ENCODE measurements at places on chromosomes 5 and 9.
A peak's percentile ranks its signal among the peaks of the same experiment; 100 is the strongest.

- DNase-seq: no peak
These were observed 346.0 kb downstream of the KDM4C start for GRCh38 chr9:7103771-7104170.

GRCh38 chr9:16247188-16247875 lies 623.1 kb downstream of the BNC2 start:
- no peak for DNase-seq

GRCh38 chr5:67003935-67004729 lies 192.5 kb downstream of the CD180 start:
- DNase-seq: peak; percentile 96

GRCh38 chr5:169494383-169494935 lies 89.1 kb upstream of the SPDL1 start:
- DNase-seq: no peak

GRCh38 chr5:96023518-96023917 lies 61.9 kb upstream of the ELL2 start:
- DNase-seq: no peak

DNA sequence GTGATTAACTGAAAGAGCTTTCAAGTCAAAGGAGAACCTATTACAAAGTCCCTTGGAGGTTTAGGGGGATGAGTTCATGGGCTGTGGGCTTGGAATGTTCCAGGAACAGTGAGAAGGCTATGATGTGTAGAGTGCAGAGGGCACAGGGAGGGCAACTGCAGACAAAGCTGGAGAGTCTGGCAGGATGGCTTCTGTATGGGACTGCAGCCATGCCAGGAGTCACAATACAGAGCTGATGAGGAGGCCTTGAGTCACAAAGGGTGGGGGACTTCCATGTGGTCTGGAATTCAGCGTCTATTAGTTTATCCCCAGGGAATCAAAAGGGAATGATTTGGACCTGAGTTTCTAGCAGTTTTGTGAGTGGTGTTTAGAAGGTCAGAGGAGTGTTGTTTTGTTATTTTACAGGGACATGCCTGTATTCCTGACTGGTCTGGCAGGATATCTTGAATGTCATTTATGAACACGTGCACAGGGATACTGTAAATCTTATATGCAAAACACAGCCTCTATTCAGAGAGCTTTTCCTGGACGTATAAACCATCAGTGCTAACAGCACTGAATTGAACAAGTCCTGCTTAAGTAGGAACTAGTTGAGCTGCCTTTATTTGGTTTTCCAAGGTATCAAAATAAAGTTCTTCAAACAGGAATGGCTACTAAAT lies 14.3 kb upstream of the TEK start:
- DNase-seq: no peak

- no peak for DNase-seq
These were observed 25.7 kb upstream of the KCNV2 start for GRCh38 chr9:2691626-2692025.

DNA sequence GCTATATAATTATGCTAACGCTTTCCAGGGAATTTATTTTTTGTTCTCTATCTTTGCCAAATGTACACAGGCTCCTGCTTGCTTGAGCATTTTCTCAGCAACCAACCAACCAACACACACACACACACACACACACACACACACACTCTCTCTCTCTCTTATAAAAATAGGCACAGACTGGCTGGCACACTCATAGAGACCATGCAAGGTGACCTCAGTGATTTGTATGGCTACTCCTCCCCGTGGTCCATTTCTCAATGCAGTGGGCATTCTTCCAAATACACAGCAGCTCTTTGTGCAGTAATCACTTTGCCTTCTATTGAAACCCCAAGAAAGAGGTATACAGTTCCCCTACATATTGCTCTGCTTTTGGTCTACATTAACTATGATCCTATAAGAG lies 416.0 kb downstream of the MAN2A1 start:
- no peak for DNase-seq

GRCh38 chr5:54743581-54743980 lies 226.0 kb downstream of the SNX18 start:
- DNase-seq: no peak

- no peak for DNase-seq
These were observed 2.7 kb downstream of the NRG2 start for GRCh38 chr5:140040358-140040757.

GRCh38 chr9:87880683-87881082 lies 2.0 kb upstream of the SPATA31E1 start:
- DNase-seq: peak; percentile 25

GRCh38 chr5:169103586-169104181 lies 197.3 kb downstream of the SLIT3 start:
- DNase-seq: no peak

DNA sequence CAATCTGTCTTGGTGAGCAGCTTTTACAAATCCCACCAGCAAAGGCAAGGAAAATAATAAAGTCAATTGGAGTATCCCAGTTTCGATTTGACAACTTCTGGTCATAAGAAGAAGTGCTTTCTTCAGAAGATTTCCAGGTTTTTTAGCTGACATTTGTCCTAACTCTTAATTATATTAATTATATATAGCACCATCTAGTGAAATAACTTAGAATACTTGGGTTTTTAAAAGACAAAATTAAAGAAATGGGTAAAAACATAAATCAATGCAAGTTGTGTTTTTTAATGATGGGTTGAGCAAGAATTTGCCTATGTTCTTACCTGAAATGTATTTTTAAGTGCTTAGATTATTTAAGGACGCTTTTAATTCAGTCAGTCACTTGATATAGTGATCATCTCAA lies 421.8 kb downstream of the ACTL7B start:
- no peak for DNase-seq

DNA sequence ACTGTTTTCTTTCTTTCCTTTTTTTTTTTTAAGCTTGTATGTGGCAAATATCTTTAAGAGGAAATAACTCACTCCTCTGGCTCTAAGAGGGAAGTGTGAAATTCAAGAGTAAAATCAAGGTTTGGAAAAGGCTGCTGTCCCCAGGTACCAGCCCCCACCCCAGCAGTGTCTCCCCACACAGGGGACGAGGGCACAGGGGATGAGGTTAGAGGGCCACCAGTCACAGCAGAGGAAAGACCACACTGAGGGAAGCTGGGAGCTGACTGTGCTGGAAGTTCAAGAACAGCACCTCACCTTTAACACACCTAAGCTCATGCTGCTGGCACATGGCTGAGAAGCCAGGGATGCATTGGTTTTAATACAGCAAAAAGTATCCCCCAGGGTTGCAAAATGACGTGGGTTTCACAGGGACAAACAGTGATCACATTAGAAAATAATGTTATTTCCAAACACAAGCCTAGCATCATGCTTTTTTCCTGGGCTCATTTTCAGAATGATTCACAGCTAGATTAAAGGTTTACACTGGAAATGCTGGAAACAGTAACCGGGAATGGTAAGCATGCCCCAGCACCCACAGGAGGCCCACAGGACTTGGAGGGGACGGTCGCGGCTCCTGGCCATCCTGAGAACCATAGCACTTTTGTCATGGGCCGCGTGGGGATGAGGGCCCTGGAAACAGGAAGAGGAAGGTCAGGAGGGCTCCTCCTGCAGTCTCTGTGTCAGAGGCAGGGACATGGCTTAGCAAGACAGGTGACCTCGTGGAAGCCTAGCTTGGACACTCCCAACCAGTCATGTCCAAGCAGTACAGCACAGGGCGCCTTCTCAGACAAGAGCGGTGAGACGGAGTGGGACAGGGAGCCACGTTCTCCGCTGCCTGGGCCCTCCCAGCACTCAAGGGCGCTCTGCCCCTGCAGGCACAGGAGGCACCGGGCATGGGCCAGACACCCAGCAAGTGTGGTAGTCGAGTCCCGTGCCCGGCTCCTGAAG lies 6.9 kb downstream of the LPCAT1 start:
- no peak for DNase-seq

GRCh38 chr5:103264508-103264907 lies 5.9 kb downstream of the MACIR start:
- no peak for DNase-seq

DNA sequence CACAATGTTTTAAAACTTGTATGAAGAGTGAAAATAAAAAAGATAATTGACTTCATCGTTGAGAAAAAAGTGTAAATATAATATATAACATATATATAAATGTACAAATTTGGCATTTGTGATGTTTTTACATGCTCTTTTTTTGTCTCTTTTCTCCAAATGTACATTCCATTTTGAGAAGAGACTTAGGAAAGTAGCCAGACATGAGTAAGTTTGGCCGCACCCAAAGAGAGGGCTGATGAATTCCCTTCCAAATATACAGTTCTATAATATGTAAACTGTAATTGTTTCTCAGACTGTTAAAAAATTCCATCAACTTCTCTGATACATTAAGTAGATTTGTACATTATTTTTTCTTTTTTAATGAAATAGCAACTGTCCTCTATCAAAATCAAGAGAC lies 193.2 kb upstream of the MAP3K1 start:
- no peak for DNase-seq

GRCh38 chr9:93546356-93546755 lies 30.0 kb upstream of the PHF2 start:
- no peak for DNase-seq

DNA sequence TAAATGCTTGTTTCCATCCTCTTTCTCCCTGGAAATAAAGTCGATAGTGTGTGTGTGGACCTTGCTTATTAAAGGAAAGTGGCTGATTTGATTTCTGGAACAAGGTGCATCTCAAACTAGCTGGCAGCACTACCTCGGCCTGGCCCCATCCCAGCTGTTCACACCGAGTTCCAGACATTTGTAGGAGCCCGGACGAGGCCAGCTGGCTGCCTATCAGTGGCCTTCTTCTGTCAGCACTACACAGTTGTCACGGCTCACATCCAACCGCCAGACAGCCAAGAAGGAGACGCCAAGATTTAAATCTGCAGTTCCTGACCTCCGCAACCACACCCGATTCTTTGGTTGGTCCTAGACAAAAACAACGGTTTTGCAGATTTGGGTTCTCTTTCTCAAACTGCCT lies 63.6 kb downstream of the PALM2AKAP2 start:
- no peak for DNase-seq

- no peak for DNase-seq
These were observed 301.1 kb downstream of the EFNA5 start for GRCh38 chr5:107369622-107370021.

DNA sequence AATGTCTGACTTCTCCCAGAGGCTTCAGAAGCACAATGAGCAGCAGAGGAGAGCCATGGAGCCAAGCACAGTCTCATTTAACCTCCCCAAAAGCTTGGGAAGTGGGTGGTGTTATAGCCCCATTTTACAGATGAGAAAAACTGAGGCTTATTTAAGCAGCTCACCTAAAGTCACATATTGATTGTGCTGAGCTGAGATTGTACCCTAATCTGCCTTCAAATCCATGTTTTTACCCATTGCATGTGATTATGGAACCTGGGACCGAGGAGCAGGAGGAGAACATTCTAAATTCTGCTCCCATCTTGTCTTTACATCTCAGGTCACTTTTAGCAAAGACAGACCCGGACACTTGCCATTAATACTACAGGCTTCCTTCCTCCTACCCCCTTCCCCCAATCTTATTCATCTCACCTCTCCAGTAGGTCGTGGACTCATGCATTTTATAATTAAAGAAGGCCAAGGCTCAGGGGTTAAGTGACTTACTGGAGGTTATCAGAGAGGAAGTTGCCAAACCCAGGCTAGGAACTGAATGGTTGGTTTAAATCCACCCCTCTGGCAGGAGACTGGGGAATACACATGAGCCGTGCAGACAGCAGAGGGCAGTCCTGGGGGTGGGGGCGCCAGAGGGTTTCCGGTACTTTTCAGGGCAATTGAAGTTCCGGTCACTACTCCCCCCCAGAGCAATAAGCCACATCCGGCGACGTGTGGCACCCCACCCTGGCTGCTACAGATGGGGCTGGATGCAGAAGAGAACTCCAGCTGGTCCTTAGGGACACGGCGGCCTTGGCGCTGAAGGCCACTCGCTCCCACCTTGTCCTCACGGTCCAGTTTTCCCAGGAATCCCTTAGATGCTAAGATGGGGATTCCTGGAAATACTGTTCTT lies 51.0 kb upstream of the IL17B start:
- DNase-seq: no peak

- peak; percentile 88 for DNase-seq
These were observed 3.2 kb upstream of the NFX1 start for GRCh38 chr9:33287087-33287490.

- no peak for DNase-seq
These were observed 534.7 kb downstream of the CDH10 start for GRCh38 chr5:24110004-24110615.

DNA sequence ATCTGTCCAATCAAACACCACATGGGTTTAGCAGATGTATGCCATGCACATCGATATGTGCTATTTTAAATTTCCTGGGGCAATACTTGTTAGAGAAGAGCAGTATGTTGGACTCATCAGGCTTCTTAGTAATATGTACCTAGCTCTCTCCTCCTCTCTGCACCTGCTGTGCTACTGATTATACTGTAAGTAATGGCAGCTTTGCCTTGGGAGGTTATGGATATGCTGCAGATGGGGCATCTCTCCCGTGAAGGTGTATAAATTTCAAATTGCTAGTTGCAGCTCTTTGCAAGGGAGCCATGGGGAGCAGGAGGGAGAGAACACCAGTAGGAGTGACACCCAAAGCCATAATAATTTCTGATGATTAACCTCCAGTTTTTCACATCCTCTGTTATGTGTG lies 101.5 kb downstream of the SPATA31D1 start:
- DNase-seq: no peak

GRCh38 chr5:132810605-132811004 lies 2.5 kb upstream of the SOWAHA start:
- no peak for DNase-seq

- DNase-seq: no peak
These were observed 89.0 kb downstream of the ERBIN start for GRCh38 chr5:66015196-66015960.

DNA sequence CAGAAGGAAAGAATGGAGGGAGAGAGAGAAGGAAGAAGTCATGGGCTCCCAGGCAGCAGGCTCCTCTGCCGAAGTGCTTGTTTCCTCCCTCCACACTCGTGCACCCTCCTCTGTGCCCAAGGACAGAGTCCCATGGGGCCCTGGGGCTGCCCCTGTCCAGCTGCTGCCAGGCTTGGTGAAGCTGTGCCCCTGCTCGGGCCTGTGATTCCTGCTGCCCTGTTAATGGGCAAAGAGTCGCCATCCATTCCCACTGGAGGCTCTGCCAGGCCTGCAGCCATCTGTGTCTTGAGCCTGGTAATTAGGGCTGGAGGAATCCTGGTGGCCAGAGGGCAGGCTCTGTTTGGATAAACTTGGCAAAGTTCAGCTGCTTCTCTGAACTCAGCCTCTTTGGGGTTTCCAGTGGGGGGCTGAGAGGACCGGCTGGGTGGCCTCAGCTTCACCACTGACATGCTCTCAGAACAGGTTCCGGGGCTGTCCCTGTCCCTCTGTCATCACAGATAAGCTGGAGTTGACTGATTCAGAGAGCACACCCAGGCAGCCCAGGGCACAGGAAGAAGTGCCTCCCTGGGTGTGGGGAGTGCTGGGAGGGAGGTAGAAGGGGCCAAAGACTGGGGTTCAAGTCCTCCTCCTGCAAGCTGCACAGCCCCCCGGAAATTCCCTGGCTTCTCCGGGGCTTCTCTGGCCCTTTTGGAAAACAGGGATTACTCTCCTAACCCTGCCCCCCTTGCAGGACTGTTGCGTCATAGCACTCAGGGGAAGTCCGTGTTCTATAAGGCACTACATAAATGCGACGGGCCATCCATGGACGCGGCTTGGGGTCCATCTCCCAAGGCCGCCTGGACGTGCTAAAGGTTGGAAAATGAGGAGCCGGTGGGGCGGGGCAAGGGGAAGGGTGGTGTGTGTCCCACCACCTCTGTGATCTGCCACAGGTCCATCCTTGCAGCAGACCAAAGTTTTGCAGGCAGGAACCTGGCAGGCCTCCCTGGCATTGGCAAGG lies 154.8 kb downstream of the PAX5 start:
- DNase-seq: no peak

- DNase-seq: peak; percentile 79
These were observed 69.2 kb downstream of the SYK start for GRCh38 chr9:90870621-90871326.

GRCh38 chr9:114732823-114733222 lies 50.8 kb upstream of the TEX48 start:
- DNase-seq: no peak
